ENCODE measurements at places on chromosomes 13 and 19.

DNA sequence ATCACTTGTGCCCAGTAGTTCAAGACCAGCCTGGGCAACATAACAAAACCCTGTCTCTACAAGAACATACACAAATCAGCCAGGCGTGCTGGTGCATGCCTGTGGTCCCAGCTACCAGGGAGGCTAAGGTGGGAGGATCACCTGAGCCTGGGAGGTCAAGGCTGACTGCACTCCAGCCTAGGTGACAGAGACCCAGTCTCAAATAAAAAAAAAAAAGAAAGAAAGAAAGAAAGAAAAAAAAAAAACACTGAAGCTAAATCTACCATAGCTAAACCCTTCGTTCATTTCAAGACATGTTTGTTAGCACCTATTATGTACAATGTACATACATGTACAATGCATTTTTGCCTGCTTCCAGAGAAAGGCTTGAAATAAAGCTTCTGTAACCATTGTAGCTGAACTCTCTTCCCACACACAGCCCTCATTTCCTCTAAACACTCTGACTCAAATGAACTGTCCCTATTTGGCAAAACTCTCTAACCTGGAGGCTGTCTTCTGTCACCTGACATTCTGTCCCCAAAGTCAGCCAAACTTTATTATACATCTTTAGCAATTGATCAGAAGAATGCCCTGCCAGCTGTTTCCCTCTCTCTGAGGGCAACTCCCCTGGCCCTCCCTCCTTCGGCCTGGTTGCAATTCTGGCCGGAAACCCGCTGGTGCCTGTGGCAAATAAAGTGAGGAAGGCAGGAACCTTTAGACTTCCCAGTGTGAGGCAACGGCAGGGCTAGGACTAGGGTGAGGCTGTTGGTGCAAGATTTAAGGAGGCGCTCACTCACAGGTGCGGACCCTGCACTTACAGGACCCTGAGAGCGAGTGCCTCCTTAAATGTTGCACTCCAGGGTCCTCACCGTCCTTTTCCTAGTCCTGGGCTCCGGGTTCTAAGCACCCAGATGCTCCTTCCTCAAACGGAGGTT lies 1.8 kb downstream of the ETHE1 start:
- peak; percentile 47 for DNase-seq

DNA sequence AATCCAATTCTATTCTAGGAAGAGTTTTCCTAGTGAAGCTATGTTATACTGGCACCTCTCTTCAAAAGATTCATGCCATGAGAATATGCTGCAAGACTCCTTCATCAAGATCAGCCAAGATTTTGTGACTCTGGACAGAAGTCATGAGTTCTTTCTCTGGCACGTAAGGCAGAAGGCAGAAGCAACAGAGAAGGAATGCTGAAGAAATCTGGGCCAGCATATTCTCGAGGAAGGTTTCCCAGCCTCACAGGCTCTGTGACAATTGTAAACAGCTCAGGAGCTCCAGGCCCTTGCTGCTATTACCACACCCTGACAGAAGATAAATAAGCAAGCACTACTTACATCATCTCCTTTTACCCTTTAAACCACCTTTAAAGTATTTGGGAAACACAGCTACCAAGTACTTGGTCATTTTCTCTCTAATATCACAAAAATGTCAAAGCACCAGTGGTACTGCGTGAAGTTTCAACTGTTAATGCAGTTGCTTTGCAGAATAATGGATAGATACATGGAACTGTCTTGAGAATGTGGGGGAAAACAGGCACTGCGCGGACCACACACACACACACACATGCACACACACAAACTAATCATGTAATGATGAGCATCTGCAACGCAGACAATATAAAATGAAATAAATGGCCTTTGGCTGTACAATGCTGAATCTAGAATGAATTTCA lies 55.4 kb downstream of the INTS6 start:
- DNase-seq, result peak; percentile 94

DNA sequence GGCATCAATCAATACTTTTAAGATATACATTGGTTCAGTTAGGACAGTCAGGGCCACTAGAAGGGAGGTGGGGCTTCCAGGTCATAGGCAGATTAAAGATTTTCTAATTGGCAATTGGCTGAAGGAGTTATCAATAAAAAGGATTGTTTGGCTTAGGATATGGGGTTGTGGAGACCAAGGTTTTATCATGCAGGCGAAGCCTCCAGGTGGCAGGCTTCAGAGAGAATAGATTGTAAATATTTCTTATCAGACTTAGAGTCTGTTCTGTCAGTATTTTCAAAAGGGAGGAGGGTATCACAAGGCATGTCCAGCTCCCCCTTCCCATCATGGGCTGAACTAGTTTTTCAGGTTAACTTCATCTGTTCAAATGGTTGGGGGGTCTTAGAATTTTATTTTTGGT lies 77.4 kb upstream of the FARP1 start:
- DNase-seq, result no peak

DNA sequence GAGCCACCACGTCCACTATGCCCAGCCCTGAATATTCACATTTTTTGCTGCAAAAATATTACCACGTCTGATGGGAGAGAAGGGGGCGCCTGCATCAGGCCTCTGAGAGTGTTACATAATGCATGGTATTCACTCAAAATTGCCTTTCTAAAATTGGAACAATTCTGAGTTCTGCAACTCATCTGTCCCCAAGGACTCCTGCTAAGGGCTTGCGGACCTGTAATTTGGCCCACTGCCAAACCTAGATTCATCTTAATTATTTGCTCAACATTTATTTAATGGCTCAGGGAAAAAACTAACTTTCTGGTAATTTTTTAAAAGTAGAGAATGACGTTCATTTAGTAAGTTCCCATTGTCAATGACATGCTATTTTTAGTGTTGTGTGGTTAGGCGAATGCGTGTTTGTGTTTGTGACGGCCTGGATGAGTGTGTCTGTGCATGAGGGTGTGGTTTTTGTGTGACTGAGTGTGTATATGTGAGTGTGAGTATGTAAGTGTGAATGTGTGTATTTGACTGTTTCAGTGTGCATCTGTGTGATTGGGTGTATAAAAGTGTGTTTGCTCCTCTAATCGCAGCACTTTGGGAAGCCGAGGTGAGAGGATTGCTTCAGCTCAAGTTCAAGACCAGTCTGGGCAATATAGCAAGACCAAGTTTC lies 8.8 kb downstream of the INAFM1 start:
- no peak for DNase-seq

- no peak for DNase-seq
Measured at GRCh38 chr13:31905961-31906360, 125.6 kb upstream of the FRY start.

DNA sequence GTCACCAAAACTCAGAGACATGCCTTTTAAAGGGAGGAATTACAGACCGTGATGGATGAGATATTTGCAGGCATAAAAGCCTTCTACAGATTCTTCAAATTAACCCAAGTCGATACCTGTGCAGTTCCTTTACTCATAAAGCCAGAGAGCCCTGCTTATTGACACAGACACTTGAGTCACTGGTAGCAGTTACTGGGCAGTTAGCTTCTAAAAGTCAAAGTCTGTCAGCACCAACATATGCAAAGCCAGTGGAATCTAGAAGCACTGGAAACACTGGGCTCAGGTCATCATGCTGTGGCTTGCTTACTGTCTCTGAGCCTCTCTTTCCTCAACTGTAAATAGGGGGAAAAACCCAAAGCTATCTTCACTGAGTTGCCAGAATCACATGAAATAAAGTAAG lies 25.7 kb upstream of the LRCH1 start:
- DNase-seq, result no peak

GRCh38 chr19:2332341-2333026 lies 4.0 kb downstream of the SPPL2B start:
- peak; percentile 54 for DNase-seq

- DNase-seq, result no peak
Measured at GRCh38 chr13:114164681-114165429, 14.2 kb upstream of the CFAP97D2 start.

- no peak for DNase-seq
Measured at GRCh38 chr13:51802631-51803418, 1.1 kb downstream of the DHRS12 start.

DNA sequence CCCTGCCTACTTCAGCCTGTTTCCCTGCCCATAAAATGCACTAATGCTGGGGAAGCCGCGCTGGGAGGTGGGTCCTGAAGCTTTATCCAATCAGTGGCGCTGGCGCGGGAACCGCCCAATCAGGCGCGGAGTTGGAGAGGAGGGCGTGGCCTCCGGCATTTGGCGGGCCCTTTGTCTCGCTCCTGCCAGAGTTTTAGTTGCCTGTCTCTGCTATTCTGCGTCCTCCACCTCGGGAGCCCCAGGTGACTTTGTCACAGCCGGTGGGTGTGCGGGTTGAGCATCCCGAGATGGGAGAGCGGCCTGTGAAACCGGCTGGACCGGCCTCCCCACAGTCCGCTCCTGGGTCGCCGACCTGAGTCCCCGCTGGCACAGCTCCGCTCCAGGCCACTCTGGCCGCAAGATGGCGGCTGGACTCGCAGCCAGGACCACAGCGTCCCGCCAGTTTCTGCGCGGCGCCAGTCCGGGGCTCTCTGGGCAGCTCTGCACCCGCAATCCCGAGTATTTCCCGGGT lies 30.7 kb upstream of the ZNF429 start:
- DNase-seq, result peak; percentile 5

DNA sequence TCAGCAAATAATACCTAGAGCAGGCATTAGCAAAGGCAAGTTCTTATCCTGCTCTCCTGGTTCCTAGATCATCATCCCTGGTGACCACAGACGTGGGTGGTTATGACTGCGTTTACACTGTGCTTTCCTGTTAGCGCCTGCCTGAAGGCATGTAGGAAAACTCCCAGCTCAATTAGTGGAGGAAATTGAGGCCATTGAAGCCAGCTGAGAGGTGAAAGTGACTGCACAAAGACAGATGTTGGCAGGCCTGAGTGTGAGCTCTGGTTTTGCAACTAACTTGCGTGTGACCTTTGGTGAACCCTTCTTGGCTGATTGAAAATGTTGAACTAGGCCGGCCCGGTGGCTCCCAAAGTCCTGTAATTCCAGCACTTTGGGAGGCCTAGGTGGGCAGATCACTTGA lies 17.5 kb upstream of the NWD1 start:
- DNase-seq, result peak; percentile 81

DNA sequence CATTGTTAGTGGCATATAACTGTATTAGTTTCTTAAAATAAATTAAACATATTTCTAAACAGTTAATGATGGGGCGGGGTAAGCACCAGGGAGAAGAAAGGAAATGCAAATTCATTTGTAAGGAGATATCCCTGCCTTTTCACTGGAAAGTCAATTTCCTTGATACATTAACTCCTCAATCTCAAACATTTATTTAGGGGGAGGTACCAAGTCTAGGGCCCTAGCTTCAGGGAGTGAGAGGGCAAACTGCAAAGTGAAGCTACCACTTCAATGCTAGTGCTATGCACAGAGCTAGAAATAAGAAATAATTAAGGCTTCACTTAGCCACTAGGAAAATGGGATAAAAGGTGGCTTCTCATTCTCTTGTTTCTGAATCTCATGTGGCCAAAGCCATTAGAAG lies 115.3 kb upstream of the FNDC3A start:
- no peak for DNase-seq

- no peak for DNase-seq
Measured at GRCh38 chr19:4609878-4610511, 29.3 kb upstream of the TNFAIP8L1 start.

GRCh38 chr13:44352202-44352601 lies 21.4 kb upstream of the SERP2 start:
- no peak for DNase-seq

DNA sequence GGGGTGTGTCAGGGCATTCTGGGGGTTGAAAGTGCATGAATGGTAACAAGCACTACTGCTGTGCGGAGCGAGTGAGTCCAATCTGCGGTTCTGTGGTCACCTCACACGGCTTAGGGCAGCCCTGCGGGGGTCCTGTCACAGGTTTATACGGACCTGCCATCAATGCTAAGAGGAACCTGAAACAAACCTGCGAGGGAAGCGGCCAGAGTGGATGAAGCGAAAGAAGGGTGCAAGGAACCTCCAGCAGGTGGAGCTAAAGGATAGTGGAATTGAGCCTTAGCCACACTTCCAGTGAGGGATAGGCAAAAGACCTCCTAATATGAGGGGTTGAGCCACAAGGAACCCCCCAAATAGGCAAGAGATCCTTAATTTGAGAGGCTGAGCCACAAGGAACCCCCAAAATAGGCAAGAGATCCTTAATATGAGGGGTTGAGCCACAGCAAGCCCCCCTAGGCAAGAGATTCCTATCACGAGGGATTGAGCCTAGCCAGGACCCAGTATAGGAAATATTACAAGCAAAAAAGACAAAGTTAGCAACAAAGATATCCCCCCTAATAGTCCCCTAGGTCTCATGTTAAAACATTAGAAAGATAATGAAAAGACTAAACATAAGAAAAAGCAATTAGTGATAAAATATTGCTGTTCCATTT lies 6.3 kb upstream of the ZNF69 start:
- peak; percentile 32 for DNase-seq

- no peak for DNase-seq
Measured at GRCh38 chr19:4660993-4661392, 9.1 kb downstream of the MYDGF start.

- no peak for DNase-seq
Measured at GRCh38 chr13:73773168-73773549, 361.0 kb downstream of the KLF12 start.

GRCh38 chr19:6712231-6712630 lies 8.2 kb downstream of the C3 start:
- no peak for DNase-seq

GRCh38 chr13:34620074-34620850 lies 321.8 kb upstream of the NBEA start:
- DNase-seq, result peak; percentile 1

GRCh38 chr19:23183251-23183650 lies 66.4 kb downstream of the ZNF730 start:
- no peak for DNase-seq

DNA sequence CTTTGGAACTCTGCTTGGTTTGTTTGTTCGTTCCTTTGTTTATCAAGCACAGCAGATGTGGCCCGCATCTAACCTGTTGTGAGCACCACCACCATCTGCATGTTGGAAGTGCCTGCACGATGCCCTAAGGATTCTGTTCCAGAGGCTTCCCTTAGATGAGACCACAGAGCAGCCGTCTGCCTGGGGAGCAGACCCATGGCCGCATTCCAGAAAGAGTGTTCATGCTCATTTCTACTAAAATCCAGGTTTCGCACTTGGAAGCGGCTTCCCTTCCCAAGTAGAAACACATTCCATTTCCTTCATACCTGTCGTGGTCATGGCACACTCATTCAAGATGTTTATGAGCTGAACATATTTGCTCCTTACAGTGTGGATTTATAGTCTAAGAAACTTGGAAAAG lies 27.2 kb downstream of the COL4A2 start:
- DNase-seq, result peak; percentile 73

GRCh38 chr19:34431681-34432402 lies 3.7 kb downstream of the UBA2 start:
- no peak for DNase-seq

- no peak for DNase-seq
Measured at GRCh38 chr19:2625434-2625833, 77.1 kb downstream of the GNG7 start.

- peak; percentile 26 for DNase-seq
Measured at GRCh38 chr13:109897988-109898624, 111.7 kb upstream of the IRS2 start.

- DNase-seq, result no peak
Measured at GRCh38 chr19:49684251-49684982, 5.0 kb upstream of the ADM5 start.
